OCI-M1 (cell line): ENCODE measurements at places on chromosomes 5 and 9.

DNA sequence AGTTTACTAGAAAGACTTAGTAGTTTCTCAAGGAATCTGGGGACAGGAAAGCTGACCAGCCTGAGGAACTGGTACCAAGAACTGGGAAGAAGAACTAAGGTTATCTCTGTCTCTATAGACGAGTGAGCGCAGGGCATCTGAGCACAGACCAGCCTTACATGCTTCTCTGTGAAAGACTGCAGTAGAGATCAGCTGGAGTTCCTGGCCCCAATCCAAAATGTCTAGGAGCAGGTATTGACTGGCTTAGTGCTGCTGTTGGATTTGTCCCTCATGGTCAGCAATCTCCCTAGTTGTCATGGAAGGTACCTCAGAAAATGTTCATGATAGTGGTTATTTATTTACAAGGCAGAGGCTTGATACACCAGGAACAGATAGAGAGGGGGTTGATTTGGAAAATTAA, 13.3 kb downstream of the NUP214 start:
- DNase-seq, result no peak

- peak; percentile 29 for DNase-seq
These were observed 359.3 kb downstream of the LRRC70 start for GRCh38 chr5:62937661-62938558.

GRCh38 chr5:143148771-143149170, 254.7 kb downstream of the NR3C1 start:
- no peak for DNase-seq

- no peak for DNase-seq
These were observed 80.0 kb upstream of the ZSWIM6 start for GRCh38 chr5:61251874-61252642.

- DNase-seq, result peak; percentile 14
These were observed 2148.9 kb upstream of the ACO1 start for GRCh38 chr9:30235564-30235963.

DNA sequence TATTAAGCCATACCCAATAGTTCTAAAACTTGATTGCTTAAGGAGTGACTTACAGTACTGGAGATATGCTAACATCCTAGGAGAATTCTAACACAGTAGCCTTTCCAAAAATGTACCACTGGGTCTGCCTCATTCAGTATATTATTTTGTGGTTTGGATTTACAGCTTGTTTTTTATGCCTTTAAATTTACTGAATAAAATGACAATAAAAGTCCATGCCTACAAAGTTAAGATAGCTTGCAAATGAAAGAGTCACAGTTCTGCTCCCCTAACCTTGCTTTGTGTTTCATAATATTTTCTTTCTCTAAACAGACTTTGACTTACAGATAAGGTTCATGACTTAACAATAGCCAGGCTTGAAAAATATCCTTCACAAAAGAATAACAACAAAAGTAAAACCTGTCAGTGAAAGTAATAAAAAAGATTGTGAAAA, 951.1 kb upstream of the NUDT12 start:
- peak; percentile 16 for DNase-seq

DNA sequence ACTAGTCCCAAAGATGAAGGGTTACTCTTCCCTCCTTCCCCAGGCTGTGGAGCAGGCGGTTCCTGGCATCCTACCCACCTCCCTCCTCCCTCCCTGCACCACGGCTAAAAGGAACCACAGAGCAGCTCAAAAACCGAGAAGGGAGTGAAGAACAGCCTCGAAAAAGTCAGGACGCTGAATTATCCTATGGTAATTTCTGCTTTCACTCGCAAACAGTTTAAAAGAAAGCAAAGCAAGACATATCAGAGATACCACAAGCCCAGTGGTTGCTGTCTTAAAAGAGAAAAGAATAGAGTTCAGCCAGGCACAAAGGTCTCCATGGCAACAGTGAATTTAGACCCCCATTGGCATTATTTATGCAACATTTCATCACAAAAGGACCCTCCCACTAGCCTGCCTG, 315.4 kb downstream of the CTNND2 start:
- no peak for DNase-seq

DNA sequence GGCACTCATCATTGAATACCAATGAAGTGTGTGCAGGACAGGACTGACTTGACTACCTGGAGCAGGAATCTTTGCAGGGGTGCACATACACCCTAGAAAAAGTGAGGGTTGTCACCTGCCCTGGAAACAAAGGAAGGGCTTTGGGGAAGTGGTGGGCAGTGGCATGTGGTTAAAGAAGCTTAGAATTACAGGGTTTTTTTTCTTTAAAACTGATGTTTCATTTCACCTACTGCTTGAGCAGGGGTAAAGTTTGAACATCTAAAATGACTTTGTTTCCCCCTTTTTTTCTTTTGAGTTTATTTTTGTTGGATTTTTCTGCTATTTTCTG, 2.0 kb upstream of the KDM3B start:
- no peak for DNase-seq
